ENCODE measurements at places on chromosomes 13 and 19.

- DNase-seq, result peak; percentile 57
Observed at GRCh38 chr13:51797664-51798488, 6.1 kb downstream of the DHRS12 start.

DNA sequence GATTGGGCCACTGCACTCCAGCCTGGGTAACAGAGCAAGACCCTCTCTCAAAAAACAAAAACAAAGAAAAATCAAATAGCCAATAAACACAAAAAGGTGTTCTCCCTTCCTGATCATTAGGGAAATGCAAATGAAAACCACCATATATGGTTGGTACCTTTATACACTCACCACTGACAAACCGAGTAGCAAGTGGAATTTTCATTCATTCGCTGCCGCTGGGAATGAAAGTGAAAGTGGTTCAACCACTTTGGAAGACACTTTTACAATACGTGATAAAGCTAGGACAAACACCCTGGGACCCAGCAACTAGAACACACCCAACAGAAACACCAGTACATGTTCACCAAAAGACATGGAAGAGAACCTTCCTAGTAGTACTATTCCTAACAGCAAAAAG, 21.0 kb downstream of the GRIK5 start:
- peak; percentile 17 for DNase-seq

DNA sequence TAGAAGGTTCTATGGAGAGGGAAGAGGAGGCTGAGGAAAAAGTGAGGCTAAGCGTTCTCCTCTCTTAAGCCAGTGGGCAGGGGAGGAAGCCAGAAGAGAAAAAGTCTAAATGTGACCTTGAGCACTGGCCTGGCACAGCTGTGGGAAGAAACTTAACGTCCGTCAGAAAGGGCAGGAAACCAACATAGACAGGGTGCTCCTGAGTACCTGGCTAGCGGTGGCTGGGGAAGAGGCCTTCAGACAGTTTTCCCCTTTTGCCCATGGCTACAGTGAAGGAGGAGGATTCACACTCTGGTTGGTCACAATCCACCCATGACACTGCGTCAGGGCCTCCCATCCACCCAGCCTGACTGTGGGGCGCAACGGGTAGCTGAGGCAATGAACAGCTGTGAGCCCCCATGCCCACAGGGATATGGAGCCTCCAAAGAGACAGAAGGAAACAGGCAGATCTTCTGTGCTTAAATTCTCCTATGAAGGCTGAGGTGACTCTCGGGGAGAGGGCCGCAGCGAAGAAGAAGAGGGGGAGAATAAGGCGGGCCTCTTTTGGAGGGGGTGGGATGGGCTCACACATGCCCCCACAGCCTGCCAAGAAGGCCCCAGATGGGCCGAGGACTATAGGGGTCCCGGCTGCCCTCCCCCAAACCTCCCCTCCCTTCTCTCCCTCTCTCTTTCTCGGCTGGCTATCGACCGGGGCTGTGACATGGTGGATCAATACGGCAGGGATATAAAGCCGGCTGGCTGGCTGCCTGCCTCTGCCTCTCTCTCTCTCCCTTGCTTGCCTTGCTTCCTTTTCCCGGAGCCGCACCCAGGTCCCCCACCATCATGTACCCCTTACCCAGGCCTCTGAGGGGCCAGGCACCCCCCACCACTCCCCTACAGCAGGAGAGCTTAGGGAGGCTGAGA, 19.8 kb upstream of the POU2F2 start:
- no peak for DNase-seq

DNA sequence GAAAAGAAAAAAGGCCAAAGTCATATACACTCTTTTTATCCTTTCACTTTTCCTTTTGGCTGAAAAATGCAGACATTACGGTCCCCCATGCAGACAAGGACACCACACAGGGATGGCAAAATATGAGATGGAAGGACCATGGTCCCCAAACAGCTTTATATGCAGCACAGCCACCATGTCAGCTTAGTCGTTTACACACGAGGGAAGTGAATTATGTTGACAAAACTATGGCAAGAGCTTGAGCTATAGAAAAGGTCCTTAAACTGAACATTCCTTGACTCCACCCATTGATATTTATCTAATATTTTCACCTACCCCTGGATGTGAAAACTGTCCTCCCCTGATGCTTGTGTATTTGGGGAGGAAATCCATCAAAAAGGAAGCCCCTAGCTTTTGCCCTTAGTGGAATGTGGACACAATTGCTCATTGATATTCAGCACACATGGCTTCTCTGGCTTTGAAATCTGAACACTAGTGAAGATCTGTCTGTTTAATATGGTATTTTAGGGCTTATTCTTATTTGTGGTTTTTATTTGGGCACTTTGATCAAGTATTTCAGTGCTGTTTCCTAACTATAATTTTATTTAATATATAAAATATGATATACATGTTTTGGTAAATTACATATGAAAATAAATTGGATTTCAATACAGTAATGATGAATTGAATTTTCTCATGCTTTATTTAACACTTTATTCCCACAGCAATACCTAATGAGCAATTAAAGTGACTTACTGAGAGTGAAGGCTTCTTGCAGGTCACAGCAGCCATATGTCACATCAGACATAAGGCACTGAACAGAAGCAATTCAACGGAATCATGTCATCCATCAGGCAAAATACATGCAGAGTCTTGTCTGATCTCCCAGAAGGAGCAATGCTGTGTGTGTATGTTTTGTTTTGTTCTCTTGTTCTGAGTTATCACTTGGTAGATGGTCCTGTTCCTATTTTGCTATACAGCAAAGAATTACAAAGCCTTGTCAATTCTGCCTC, 6.8 kb upstream of the GTF2F2 start:
- DNase-seq, result no peak

DNA sequence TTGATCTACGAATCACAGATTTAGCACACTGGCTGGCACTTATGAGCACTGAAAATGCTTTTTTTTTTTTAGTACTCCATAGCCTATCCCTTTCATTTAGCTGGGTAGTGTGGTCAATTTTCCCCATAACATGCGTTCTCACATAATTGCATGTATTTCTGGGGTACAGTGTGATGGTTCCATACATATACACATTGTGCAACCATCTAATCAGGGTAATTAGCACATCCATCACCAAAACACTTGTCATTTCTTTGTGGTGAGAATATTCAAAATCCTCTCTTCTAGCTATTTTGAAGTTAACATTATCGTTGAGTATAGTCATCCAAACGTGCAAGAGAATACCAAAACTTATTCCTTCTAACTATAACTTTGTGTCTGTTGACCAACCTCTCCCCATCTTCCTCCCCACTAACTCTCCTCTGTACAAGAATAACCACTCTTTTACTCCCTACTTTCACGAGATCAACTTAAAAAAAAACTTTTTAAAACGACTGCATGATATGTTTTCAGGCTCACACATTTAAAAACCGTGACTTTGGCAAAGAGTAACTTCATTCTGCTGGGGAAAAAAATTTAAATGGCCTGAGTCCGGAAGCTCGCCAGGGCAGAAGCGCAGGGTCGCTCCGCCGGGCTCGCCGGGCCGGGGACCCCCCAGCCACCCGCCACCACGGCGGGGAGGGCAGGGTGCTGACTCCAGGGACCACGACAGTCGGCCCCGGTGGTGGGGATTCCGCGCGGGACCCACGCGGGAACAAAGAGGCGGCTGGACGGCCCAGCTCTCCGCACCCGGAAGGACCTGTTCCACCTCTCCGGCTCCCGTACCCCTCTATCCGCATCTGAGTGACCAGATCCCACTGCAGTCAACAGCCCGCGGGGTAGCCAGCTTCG, 868 bp upstream of the UBAC2 start:
- peak; percentile 17 for DNase-seq

DNA sequence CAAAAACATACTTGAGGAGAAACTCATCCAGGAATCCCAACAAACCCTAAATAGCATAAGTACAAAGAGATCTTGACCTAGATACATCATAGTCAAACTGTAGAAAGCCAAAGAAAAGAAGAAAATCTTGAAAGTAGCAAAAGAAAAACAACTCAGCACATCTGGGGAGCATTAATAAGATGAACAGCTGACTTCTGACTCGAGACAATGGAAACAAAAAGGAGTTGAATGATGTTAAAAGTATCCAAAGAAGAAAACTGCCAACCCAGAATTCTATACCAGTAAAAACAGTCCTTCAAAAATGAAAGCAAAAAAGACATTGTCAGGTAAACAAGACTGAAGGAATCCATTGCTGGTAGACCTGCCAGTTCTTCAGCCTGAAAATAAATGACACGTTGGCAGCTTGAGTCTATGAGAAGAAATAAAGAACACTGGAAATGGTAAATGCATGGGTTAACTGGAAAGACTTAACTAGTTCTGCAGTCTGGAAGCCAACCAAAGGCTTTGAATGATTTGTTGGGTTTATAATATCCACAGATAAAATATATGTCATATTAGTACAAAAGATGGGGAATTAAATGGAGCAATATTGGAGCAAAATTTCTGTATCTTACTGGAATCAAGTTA, 46.8 kb downstream of the TSSK6 start:
- DNase-seq, result no peak

DNA sequence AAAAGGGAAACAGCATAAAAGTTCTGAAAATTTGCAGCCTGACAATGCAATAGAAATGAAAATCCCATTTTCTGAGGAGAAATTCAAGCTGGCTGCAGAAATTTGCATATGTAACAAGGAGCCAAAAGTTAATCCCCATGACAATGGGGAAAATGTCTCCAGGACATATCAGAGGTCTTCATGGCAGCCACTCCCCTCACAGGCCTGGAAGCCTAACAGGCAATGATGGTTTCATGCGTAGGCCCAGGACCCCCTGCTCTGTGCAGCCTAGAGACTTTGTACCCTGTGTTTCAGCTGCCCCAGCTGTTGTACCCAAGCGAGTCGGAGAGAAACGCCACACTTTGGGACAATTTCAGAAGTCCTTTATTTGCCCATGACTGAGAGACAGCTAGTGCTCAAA, 701.3 kb upstream of the KLHL1 start:
- DNase-seq, result no peak

GRCh38 chr13:73870036-73870741, 264.0 kb downstream of the KLF12 start:
- DNase-seq, result no peak

DNA sequence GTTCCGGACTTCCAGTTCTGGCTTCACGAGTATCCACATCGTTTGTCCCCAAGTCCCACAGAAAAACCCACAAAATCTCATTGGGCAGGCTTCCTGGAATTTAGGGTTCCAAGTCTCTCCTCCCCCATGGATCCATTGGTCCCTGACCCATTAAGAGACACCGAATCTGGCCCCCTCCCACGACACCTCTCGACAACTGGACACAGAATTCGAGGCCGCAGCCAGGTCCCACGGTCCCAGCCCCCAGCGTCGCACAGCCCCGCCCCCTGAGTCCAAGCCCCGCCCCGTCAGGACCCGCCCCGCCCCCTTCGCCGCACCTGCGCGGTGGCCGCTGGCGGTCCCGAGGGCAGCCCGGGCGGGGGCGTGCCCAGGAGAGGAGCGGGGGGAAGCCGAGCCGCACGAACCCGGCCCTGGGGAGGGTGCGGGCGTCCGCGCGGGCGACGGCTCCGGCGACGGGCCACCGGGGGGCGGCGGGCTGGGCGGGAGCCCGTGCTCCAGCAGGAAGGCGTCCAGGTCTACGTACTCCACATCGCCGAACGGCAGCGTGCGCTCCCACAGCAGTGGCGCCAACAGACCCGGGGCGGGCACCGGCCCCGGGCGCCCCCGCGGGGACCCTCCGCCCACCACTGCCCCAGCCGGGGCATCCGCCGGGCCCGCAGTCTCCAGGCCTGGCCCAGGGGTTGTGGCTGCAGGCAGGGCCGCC, 1.8 kb downstream of the DBP start:
- DNase-seq, result peak; percentile 55

GRCh38 chr19:35073516-35073915, 32.0 kb downstream of the HPN start:
- DNase-seq, result no peak

- DNase-seq, result no peak
Observed at GRCh38 chr19:13840305-13841085, 36.4 kb upstream of the NANOS3 start.

- DNase-seq, result no peak
Observed at GRCh38 chr19:35718345-35719041, 690 bp downstream of the KMT2B start.

DNA sequence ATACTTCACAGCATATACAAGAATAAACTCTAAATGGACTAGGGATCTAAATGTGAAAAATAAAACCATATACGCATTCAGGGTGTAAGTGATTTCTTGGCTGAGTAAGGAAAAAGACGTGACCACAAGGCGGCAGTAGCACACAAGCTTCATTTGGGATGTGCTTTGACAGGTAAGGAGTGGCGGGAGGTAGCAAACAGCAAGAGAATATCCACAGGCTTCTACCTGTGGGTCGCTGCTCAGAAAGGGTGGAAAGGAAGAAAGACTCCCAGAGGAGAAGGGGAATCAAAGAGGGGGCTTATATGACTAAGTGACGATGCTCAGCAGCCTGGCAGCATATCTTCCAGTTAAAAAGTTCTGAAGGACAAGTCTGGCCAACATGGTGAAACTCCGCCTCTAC, 2.5 kb upstream of the ZNF121 start:
- DNase-seq, result peak; percentile 70

- DNase-seq, result peak; percentile 60
Observed at GRCh38 chr19:29845574-29846176, 33.9 kb downstream of the CCNE1 start.

DNA sequence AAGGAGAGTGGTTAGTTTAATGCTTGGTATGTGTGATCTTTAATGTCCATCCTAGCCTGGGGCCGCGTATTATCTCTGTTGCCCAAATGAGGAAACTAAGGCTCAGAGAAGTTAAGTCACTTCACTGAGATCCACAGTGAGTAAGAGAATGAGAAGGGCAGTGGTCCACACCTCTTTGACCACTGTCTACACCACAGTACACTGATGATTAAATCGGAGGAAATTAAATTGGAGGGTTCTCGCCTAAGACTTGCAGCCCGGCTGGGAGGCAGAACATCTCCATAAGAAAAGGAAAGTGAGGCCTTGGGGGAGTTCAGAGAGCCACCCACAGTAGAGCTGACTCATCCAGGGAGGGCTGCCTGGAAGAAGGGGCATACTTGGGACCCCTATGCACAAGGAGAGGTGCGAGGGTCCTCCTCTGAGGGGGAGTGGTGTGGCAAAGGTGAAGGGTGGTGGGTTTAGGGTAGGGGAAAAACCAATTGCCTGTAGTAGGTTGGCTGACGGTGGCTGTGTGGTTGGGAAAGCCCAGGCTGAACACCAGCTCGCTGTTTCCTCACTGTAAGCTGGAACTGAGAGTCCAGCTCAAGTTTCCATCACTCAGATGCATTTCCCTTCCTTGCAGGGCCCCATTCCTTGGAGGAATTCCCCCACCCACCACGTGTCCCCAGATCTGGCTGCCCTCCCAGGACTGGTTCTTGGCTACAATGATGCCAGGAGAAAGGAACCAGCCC, 15.0 kb upstream of the DHRS12 start:
- no peak for DNase-seq

DNA sequence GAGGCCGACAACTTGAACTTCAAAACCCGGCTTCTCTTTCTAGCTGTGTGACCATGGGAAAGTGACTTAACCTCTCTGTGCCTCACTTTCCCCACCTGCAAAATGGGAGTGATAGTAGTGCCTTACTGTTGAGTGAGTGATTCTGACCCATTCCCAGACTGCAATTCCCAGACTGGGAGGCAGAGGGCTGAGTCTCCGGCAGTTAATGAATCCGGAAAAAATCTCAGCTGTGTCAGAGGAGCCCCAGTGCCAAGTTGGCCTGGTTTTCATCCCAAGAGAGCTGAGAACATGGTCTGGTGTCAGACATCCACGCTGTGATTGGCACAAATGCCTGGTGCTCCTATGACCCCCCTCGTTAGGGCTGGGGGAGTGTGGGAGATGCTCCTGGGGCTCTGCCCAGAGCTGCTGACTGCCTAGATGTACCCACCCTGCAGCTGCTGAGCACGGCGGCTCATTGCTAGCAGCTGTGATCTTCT, 50.0 kb downstream of the PIN1 start:
- peak; percentile 31 for DNase-seq
